ENCODE measurements at places on chromosomes 12 and 14.

GRCh38 chr12:130249376-130249775, 87.1 kb downstream of the FZD10 start:
- no peak for DNase-seq

DNA sequence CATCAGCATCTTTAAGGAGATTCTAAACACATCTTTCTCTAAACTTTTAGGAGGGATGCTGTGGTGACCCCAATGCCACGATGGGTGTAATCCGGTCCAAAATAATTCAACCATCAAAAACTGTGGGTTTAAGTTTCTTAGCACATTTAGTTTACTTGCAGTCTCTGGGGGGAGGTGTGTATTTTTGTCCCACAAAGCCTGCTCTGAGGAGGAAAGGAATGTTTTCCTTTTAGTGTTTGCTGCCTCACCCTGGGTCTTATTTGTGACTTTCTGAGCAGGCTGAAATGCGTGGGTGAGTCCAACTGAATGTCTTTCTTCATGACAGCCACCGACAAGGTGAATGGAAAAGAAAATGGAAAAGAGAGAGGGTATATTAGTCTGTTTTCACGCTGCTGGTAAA, 1324.7 kb downstream of the AACS start:
- no peak for DNase-seq

DNA sequence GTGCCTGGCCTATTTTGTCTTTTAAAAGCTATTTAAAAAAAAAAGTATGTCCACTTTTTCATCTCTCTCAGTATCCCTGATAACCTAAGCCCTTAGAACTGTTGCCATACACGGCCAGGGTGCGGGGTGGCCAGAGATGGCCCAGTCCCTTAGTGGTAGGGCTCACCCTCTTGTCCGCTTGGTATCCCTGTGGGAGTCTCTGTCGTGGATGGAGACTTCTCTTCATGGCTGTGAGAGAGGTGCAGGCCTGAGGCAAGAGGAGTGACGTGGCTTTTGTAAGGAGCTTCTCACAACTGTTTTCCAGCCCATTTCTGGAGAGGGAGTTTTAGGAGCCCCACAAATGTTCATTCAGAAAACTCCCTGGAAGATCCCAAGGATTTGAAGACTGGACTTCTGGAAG, 26.8 kb downstream of the XRCC3 start:
- DNase-seq: no peak

DNA sequence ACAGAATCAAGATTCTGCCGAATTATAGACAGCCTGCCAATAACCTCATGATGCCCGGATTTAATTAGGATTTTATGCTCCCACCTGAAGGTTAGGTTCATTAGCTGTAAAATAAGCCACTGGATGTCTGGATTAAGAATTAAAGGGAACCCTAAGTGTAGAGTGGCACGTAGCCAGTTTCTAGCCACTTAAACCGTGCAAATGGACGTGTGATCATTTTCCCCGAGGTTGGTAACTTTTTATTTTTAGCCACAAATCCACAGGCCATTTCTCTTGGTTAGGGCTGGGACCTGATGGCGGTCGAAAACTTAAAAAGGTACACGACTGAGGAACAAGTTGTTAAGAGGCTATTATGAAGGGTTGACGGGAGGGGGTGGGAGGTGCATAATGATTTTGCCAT, 127.3 kb upstream of the TMPO start:
- DNase-seq: no peak

DNA sequence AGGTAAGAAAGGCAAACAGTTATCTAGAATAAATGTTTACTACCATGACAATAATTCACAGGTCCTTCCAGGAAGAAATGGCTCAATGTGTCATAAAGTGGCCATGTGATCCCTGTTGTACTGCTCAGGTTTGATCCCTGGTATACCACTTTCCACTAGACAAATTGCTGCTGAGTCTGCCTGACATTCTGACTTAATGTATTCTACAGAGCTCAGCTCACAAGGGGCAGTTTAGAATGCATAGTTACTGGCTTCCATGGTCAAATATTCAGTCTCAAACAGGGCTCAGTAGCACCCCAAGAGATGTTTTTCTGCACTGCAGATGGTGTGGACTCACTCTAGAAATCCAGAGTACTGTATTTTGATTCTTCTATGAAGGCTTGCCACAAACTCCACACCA, 21.8 kb downstream of the TSHR start:
- no peak for DNase-seq

DNA sequence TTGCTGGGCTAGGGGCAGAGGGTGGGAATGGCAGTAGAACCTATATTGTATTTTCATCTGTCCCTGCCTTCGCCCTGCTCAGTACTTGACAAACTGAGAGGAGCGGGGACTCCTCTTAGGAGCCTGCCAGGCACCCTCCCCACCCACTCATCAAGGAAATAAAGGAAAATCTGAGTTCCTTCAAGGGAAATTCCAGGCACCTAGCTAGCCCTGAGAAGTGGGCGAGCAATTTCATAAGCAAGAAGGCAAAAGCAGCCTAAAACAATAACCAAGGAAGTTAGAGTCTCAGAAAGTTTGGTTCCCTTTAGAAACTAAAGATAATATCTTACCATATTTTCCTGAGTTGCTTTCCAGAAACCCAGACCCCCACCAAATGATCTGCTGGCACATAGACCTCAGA, 10.6 kb upstream of the PLEKHD1 start:
- no peak for DNase-seq

- no peak for DNase-seq
Measured at GRCh38 chr14:75206190-75206589, 29.8 kb upstream of the TMED10 start.

DNA sequence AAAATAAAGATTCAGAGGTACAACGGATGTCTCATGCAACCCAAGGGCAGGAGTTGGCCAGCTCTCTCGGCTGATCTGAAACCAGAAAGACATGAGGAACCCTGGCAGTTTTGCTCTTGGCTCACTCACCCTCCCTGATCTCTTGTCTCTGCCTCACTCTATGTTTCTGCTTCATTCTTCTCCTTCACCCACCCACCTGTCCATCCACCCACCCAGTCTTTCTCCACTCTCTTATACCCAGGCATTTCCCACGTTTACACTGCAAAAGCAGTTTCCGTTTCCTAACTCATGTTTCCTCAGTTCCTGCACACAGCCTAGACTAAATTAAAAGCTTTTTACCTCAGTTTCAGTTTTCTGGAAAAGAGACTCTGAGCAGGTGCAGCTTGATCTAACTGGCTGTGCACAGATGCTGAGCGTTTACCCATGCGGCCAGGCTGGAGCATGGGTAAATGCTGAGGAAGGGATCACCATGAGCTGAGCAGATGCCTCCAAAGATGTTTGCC, 157.6 kb downstream of the PRKCH start:
- no peak for DNase-seq

GRCh38 chr14:38128640-38129039, 79.1 kb upstream of the SSTR1 start:
- DNase-seq: no peak

DNA sequence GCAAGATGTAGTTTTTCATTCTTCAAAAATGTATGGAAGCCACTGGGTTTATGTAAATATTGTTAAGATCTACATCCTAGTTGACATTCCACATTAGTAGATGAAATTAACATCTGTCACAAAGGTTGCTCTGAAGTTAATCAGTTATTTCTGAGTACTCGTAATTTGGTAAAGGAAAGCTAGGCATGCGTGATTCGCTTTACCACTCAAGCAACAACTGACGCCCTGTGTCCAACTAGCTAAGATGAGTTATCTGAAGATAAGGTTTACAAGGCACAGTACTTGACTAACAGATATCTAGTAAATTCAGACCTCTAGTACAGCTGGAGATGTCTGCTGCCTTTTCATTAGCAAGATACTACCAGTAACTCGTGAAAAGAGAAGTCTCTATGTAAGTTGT, 14.1 kb downstream of the PRKD1 start:
- DNase-seq: no peak

All from left lung (tissue), 14 donors.